ENCODE measurements at places on chromosomes 11 and 22.
A peak's percentile ranks its signal among the peaks of the same experiment; 100 is the strongest.

- no peak for DNase-seq
Observed at GRCh38 chr11:16596231-16596630, 142.2 kb upstream of the C11orf58 start.

DNA sequence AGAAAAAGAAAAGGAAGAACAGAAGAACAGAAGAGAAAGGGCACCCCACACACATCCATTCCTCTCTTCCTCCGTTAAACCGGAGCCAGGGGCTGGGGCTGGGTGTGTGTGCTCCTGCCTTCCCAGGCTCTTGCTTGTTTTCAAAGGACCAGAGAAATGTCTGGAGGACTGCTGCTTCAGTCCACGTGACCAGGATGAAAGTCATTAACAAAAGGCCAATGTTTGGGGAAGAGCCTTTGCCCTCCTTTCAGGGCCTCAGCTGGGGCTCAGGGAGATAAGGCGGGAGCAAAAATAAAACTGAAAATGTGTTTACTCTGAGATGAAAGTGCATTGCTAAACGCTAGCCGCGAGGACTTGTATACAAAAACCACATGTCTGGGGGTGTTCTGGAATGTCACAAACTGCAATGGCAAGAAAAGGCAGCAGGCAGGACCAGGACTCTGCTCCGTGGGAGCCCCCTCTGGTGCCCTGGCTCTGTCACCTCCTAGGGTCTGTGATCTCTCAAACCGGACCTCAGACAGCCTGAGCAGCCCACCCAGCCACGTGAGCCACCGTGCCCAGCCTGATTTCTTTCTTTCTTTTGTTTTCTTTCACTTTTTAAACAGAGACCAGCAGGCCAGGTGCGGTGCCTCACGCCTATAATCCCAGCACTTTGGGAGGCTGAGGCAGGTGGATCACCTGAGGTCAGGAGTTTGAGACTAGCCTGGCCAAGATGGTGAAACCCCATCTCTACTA is 31.6 kb upstream of the MYH9 start:
- DNase-seq: no peak

DNA sequence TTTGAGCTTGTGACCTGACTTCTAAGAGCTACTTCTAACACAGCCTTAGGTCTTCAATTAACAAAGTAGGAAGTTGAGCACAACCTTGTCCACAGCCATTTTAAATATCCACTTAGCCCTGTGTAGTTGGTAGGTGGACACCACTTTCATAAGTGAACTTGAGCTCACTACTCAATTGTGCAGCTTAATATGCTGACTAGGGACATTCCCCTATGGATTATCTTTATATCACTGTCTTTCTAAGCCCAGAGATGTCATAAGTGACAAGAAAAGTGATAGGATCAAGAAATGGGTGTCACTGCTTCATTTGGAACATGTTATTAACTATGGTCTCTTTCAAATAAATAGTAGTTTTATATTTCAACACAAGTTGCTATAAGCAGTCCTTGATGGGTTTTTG is 4.0 kb upstream of the ATP5MG start:
- no peak for DNase-seq

DNA sequence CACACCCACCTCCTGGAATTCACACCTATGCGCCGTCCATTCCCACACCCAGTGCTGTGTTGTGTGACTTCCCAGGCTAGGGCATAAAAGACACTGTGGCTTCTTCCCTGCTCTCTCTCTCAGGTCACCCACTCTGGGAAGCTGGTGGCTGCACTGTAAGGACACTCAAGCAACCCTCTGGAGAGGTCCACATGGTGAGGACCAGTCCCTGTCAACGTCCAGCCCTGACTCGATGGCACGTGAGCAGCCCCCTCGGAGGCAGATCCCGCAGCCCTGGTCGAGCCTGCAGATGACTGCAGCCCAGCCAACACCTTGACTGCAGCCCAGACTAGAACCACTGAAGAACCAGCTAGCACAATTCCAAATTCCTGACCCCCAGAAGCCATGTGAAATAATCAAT is 16.2 kb downstream of the CBX7 start:
- DNase-seq: no peak

- peak; percentile 19 for DNase-seq
Observed at GRCh38 chr11:63939397-63939891, 642 bp downstream of the NAA40 start.

DNA sequence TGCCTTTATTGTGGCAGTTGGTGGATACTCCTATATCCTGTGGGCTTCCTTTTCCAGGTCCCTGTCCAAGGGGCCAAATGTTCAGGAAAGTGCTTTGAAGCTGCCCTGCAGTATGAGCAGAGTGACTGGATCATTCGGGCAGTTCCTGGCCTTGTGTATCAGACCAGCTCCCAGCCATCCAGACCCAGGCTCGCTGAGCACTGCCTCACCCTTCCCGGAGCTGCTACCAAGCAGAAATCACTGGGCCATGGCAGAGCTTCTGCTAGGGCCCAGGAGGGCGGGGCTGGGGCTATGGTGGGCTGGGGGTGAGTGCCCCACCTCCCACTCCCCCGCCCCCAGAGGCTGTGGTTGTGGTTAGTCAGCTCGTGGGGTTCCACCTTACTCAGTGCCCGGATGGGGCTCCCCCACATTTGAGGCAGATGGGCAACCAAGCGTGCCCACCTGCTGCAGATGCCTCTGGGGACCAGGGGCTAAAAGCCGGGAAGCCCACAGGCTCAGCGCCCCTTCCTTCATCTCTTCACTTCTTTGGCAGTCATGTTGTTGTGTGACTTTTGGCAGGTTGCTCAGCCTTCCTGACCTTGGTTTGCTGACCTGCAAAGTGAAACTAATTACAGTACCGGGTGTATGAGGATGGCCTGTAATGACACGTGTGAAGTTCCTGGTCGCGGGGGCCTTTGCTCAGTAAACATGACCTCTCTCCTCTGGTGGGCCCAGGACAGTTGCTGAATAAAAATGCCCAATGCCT is 2.1 kb upstream of the LRRC32 start:
- peak; percentile 82 for DNase-seq

DNA sequence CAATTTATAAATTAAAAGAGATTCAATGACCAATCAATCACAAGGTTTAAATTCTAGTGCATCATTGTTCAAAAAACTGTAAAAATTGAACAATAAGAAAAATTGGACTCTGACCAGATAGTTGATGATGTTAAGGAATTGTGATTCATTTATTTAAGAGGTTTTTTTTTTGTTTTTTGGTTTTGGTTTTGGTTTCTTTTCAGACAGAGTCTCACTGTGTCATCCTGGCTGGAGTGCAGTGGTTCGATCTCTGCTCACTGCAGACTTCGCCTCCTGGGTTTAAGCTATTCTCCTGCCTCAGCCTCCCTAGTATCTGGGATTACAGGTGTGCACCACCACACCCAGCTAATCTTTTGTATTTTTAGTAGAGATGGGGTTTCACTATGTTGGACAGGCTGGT is 17.1 kb upstream of the EIF3M start:
- DNase-seq: no peak

DNA sequence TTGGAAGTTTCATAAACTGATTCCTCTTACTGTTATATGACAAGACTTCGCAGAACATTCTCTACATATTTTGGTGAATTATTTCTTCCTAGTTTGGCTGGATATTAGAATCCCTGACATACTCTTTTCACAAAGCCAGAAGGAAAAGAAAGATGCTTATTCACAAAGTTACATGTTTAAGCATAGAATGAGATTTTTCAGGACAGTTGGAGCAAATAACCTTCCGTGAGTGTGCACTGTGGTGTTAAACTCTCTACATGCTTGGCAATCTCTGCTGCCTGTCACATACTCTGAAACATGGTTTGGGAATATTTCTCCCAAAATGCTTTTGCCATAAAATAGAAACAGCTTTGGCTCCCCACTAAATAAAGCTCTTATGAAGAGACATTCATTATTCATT is 230.0 kb upstream of the MTNR1B start:
- DNase-seq: no peak

DNA sequence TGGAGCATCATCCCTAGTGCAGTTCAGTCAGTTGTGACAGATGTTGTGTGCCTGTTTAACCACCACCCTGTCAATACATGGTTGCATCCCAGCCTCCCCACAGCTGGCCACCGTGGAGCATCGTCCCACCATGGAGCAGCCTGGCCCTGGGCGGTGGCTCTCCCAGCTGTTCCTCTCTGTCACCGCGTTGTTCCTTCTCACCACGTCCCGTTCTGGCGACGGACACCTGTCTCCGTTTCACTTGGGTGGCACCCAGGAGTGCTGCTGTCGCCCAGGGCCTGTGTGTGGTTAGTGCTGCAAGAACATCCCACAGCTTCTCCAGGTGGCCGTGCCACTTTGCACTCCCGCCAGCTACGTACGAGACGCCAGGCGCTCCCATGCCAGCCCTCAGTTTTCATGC is 26.5 kb downstream of the MUC6 start:
- DNase-seq: no peak

GRCh38 chr22:23155143-23155542 is 9.9 kb downstream of the RAB36 start:
- DNase-seq: no peak

DNA sequence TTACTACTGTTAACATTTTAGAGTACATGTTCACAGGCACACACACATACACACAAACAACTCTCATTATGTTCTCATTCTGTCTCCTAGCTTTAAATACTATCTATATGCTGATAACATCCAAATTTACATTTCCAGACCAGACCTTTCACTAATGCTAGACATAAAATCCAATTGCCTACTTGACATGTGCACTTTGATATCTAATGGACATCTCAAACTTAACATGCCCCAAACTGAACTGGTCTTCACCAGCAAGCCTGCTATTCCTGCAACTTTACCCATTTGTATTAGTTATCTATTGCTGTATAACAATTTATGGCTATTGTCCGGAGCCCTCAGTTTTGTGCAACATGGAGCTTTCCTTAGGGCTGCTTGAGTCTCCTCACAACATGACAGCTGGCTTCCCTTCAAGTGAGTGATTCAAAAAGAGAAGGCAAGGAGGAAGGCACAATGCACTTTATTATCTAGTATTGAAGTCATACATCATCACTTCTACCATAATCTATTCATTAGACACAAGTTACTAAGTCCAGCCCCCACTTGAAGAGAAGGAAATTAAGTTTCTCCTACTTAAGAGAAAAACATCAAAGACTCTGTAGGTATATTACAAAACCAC is 3.0 kb downstream of the SLC36A4 start:
- DNase-seq: no peak

All from dermis microvascular lymphatic vessel endothelial cell (primary cell).